NCI-H446 treated with DMSO at 0.1 percent for 48 hours (cell line): ENCODE measurements at places on chromosomes 11 and 22.

DNA sequence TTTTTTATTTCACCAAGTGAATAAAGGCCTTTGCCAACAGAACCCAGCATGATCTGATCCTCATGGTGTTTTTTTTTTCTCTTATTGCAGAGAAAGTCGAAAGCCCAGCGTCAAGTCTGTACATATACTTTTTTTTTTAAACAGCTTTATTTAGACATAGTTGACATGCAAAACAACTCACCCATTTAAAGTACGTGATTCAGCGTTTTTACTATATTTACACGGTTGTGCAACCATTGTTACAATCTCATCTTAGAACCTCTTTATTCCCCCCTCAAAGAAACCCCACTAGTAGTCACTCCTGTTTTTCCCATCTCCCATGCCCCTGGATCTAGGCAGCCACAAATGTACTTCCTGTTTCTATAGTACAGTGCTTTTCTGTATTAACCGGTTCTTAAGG, 20.6 kb upstream of the AP1B1 start:
- DNase-seq, result no peak

DNA sequence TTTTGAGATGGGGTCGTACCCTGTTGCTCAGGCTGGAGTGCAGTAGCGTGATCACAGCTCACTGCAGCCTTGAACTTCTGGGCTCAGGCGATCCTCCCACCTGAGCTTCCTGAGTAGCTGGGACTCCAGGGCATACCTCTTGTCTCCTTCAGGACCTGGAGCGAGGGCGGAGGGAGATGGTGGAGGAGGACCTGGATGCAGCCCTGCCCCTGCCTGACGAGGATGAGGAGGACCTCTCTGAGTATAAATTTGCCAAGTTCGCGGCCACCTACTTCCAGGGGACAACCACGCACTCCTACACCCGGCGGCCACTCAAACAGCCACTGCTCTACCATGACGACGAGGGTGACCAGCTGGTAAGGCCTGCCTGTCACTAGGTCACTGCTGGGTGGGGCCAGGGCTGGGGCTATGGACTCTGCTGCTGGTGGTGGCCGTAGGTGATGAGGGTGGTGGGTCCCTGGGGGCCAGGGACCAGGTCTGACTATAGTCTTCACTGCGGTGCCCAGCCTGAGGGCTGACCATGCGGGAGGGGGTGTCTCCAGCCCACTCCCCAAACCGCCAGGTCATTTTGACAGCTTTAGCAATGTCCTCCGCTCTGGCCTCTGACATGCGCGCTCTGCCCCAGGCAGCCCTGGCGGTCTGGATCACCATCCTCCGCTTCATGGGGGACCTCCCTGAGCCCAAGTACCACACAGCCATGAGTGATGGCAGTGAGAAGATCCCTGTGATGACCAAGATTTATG, 53.9 kb downstream of the MYO7A start:
- DNase-seq, result no peak

- DNase-seq, result no peak
Measured at GRCh38 chr11:67117672-67118180, 1.3 kb upstream of the KDM2A start.

DNA sequence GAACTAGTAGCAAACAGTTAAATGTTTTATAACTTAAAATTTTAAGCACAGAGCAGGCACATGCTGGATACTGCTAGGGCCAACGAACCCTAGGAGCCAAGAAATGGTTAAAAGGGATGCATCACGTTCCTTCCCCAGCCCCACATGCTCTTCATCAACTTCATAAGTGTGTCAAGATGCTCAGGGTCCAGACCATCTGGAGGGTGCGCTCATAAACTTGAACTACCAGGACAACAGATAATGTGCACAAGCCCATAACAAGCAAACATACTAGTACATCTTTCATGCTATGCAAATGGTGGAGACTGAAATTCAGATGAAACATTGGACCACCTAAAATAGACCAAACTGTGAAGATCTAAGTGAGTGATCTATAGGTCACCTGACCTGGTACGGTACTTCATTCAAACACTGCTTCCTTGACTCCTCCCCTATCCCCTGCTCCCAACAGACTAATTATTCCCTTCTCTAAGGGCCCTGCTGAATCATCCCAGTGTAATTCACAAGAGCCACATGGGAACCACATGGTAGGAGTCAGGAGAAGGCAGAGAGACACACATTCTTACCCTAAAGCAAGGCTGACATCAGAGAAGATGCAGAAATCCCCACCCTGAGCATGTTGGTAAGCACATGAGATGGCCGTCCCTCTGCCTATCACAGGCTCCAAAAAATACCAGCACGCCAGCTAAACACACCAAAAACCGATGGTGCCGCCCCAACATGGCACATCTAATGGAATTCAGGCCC, 83.9 kb downstream of the ETS1 start:
- no peak for DNase-seq

DNA sequence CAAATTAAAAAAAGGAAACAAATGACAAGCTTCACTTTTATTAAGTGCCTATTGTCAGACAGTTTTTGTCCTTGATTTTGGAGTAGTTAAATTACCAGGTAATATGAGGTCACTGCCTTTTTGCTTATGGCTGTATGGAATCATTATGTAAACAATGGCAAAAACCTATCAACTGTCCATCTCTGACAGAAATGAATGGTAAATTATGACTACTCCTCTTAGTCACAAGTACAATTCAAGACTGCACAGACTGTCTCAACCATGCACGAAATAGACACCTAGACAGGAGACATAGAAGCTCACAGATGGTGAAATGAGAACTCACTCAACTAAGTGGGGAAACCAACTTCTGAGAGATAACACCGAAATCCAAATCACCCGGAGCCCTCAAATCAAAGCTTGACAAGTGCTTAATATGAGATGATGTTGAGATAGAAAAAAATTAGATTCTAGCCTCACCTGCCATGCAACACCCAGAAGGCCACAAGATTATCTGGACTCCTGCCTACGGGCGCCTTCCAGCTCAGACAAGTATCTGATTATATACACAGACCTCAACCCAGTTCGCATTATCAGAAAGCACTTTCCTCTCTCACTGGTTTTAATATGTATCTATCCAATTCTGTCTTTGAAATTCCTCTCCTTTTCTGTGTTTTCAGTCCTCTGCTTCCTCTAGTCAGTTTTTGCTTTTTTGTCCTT, 199.3 kb downstream of the CADM1 start:
- no peak for DNase-seq

DNA sequence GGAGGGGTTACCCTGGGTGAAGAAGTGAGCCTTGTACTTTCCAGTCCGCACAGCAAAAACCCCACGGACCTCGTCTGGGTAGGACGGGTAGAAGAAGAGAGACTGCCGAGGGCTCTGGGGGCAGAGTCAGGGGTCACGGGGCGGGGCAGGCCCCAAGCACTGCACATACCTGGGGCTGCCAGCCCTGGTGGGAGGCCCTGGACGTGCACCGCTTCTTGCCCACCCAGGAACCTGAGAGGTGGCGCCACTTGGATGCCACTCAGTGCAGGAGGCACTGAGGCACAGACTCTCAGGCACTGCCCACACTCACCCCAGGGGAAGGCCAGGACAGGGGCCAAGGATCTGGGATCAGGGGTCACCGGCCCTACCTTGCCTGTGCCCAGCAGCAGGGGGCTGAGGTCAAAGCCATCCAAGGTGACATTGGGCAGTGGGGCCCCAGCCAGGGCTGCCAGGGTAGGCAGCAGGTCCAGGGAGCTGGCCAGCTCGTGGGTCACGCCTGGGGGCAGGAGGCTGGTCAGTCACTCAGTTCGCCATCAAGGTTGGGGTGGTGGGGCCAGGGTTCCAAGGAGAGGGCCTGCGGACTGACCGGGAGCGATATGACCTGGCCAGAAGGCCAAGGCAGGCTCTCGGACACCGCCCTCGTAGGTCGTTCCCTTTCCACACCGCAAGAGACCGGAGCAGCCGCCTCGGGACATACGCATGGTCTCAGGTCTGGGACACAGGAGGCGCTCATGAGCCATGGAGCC, 2.2 kb downstream of the ARSA start:
- no peak for DNase-seq

DNA sequence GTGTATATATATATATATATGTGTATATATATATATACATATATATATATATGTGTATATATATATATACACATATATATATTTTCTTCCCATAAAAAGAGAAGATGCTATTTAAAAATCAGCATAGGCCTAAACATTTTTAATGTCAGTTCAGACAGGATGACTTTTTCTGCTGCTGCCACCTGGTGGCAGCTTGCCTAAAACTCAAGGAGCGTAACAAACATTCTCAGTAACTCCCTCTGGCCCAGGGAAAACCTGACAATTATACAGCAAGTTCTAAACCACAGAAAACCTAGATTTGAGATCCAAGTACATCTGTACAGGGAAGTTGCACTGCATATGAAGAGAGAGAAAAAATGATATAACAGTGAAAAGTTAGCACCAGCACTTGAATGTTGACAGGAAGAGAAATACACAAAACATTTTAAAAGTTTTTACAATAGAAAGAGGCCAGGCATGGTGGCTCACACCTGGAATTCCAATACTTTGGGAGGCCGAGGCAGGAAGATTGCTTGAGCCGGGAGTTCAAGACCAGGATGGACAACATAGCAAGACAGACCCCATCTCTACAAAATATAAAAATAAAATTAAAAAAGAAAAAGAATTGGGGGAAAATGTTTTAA, 16.6 kb downstream of the OR8A1 start:
- DNase-seq, result peak; percentile 40

GRCh38 chr11:11641581-11641980, 19.8 kb upstream of the GALNT18 start:
- DNase-seq, result no peak
